ENCODE measurements at places on chromosomes 6 and 20. TPM values are rescaled to one million over a fixed set of nuclear protein-coding genes. Genes with fewer than 3 reads are reported as not detected.

The SLC12A5 gene
- total RNA-seq, result not detected

The SLC52A3 gene
- total RNA-seq, result not detected

DNA sequence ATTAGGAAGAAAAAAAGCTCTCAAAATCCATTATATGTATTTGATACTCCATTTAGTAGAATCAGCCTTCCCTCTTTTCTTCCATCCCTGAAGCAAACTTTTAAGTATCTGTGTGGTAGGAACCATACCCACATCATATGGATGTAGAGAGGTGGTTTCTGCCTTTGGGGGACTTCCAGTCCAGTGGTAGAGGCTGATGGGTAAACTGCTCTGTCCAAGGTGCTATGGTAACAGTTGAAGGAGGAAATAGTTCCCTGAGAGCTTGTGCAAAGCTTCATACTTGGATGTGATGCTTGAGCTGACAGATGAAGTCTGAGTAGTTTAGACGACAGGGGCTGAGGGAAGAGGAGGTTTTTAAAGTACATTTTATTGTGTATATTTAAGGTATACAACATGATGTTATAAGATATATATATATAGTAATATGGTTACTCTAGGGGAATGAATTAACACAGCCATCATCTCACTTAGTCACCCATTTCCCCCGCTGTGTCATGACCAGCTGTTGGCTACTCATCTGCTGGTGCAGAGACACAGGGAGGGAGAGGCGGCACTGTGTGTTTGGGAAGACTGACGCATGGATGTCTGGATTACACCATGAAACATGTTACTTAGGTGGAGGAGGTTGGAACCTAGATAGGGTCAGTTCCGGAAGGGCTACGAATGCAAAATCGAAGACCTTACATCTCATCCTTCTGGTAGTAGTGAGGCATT lies 185.2 kb downstream of the FARS2 start:
- no peak for DNase-seq

DNA sequence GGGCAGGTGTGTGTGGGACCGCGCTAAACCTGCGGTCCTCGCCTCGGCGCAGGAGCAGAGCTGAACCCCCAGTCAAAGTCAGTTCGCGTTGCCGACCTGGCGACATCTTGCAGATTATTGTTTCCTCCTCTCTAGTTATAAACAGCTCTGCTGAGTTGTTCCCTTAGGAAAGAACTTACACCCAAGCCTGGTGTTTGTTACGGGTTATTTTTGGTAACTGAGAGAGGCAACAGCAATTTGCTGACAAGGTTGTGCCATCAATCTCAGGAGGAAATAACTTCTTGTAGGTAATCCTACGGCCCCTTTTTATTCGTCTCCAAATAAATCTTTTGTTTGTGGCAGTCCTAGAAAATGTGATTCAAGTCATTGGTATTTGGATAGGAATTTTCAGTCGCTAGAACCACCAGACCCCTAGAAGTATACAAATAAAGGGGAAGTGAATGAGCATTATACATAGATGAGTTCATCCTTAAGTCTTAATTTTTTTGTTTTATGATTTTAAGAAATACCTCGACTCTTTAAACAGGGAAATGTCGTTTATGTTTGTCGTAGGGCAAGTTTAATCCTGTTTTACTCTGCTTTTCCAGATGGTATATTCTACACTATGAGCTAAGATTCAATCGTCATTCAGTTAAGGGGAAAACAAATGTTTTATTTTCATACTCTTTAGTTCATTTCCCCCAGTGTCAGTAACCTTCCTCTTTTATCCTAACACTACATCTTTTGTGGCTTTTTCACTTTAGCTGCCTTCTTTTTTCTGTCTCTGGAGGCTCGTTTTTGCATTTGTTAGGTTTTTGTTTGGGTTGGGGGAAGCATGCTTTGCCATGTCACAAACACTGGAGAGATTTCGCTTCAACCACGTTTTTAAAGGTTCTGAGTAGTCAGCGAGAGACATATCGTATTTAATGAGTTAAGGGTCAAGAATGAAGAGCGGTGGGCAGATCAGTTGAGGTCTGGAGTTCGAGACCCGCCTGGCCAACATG lies 1.2 kb downstream of the PM20D2 start:
- DNase-seq, result peak; percentile 40

GRCh38 chr6:41189967-41190366 lies 11.0 kb downstream of the TREML2 start:
- no peak for DNase-seq

GRCh38 chr6:162099685-162100084 lies 627.9 kb downstream of the PRKN start:
- peak; percentile 90 for DNase-seq

DNA sequence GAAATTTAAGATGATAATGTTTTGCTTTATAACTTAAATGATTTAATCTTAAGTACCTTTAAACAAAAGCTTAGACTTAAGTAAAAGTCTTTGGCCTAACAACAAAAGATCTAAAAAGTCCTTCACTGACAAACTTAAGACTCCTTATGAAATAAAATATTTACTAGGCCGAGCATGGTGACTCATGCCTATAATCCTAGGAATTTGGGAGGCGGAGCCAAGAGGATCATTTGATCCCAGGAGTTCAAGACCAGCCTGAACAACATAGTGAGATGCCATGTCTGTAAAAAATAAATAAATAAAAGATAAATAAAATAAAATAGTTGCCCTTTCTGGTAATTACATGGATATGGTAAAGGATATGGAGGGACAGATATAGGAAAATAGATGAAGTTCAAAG lies 12.4 kb downstream of the KATNA1 start:
- DNase-seq, result peak; percentile 49

The CLVS2 gene
- not detected for total RNA-seq

- peak; percentile 98 for DNase-seq
These were observed 48.4 kb downstream of the USP49 start for GRCh38 chr6:41846666-41847237.

GRCh38 chr6:138468320-138469015 lies 30.8 kb downstream of the NHSL1 start:
- DNase-seq, result peak; percentile 23

The ZNF76 gene
- total RNA-seq, result 18.4 TPM

DNA sequence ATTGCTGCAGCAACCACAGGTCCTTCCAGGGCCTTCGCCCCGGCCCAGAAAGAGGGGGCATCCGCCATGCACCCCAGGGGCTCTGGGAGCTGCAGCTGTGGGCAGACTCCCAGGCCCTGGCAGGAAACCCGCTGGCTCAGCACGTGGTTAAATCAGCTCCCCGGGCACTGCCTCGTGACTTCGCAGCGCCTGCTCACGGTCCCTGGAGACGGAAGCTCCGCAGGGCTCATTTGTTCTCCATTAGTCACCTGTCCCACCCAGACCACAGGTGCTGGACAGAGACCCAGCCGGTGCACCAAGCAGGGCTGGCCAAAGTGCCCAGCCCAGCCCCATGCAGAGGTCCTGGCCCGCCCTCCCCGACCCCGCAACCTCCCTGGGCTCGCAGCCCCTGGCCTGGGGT lies 14.7 kb downstream of the KCNQ2 start:
- DNase-seq, result peak; percentile 26

DNA sequence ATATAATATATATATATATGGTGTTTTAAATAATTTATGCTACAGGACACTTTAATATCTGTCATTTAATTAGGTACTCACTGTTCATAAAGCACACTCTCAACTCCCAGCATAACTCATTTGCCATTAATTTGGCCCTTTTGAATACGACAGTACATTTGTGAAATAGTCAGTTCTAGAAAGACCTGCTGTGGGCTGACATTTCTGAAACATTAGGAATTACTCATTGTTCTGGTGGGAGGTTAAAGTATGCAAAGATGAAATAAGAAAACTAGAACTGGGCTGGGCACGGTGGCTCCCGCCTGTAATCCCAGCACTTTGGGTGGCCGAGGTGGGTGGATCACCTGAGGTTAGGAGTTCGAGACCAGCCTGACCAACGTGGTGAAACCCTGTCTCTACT lies 497.5 kb downstream of the UTRN start:
- no peak for DNase-seq

DNA sequence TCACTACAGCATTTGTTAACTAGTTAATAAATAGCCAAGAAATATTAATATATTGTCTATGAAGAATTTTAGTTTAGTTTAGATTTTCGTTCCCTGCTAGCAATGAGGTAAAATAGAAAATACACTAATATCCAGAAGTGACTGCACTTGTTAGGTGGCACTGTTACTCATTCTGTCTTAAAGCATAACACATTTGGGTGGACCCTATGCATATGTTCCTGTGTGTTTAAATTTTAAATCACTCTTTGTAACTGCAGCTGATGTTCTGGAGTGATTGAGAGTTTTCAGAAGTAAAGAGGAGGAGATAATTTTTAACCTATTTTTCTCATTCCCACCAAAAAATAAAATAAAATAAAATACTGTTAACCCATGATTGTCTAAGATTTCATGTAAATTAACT lies 73.9 kb upstream of the SOX4 start:
- no peak for DNase-seq

DNA sequence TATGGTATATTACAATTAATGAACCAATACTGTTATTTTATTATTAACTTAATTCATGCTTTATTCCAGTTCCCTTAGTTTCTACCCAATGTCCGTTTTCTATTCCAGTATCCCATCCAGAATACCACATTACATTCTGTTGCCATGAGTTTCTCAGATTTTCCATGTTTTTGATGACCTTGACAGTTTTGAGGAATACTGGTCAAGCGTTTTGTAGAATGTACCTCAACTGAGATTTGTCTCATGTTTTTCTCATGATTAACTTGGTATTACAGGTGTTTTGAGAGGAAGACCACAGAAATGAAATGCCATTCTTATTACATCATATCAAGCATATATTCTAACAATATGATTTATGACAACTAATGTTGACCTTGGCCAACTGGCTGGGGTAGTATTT lies 23.8 kb upstream of the ESR1 start:
- no peak for DNase-seq

DNA sequence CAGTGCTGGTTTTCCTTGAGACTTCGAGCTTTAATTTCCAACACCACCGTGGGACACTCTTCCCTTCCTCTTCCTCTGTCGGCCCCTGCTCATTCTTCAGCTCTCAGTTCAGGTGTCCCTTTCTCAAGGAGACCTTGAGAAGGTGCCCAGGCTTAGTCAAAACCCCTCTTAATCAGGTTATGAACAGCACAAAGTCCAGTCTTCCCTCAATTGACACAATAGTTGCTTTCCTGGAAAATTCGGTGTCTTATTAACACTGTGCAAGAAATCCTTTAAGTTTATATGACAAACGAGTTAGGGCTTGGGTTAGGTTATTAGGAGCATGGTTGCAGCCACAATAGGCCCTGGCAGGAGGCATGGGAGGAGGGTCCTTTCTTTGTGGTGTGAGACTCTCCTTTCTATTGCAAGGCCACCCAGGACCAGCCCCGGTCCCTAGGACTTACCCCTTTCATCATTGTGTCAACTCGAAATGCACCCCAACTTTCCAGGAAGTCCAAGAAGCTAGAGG lies 1.5 kb upstream of the NSFL1C start:
- no peak for DNase-seq

GRCh38 chr20:20500312-20500711 lies 132.4 kb downstream of the INSM1 start:
- DNase-seq, result no peak

GRCh38 chr6:142002825-142003405 lies 129.8 kb upstream of the GJE1 start:
- DNase-seq, result no peak

The VPS52 gene
- total RNA-seq, result 21.6 TPM

The OR2H2 gene
- not detected for total RNA-seq

The TRIM31 gene
- not detected for total RNA-seq

The CFAP61 gene
- 0.18 TPM for total RNA-seq

GRCh38 chr20:56606174-56606945 lies 22.7 kb upstream of the TFAP2C start:
- DNase-seq, result no peak

GRCh38 chr6:168247443-168248147 lies 72.0 kb downstream of the DACT2 start:
- DNase-seq, result no peak

- DNase-seq, result no peak
These were observed 22.8 kb downstream of the FYN start for GRCh38 chr6:111850295-111850937.

- DNase-seq, result peak; percentile 26
These were observed 59.3 kb upstream of the ZNF217 start for GRCh38 chr20:53652859-53653517.

DNA sequence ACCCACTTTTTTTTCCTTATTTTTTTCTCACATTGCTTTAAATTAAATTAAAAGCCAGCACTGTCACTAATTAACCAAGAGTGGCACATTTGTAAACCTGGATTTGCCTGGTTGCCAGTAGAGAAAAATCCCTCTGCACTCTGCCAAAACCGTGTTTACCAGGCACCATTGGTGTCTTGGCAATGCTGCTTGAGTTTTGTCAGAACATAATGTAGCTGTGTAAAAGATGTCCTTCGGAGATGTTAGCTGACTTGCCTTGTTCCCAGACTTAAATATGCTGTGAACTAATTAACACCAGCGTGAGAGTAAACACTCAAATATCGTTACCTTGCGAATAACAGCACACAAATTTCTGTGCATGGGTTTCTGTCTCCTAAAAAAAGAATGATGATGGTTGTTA lies 694.9 kb upstream of the ID4 start:
- DNase-seq, result no peak

DNA sequence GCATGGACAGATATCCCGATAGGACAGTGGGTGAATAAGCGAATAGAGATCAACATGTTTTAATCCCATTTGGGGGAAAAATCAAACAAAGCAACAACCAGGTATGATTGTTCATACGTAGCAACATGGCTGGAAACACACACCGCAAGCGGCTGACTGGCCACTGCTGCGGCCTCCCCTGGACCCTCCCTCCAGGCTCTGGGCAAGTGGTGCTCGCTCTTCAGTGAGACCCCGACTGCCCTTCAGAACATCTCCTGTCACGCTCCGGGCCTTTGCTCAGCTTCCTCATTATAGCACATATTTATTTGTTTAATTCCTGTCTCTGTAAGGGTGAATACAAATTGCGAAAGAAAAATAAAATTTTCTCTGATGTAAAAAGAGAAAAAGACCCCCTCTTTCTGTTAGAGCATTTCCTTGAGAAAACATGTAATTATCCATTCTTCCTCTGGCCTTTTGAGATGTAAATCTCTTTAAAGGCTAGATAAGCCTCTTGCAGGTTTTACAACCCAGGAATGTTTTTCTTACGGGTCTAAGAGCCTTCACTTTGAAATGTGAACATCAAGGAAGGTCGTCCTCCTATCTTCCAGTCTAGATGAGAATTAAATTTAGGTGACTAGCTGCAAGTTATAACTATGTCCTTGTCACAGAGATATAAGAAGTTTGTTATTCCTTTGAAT lies 11.0 kb upstream of the FAM210B start:
- no peak for DNase-seq

DNA sequence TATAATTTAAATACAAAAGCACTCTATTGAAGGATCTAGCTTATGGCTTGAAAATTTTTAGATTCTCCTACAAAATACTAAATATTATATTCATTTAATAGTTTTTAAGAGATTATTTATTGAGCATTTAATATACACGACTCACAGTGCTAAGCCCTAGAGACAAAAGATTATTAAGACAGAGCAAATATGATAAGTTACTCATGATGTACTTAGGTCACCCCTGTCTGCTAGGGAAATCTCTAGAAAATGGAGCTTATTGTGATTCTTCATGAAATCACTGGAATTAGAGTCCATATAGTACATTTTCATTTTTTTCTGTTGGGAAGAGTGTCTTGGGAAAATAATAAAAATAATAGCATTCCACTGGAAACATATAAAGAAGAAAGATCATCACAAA lies 37.8 kb downstream of the BEND6 start:
- DNase-seq, result no peak
